ENCODE measurements at places on chromosomes 13 and 19. TPM values are rescaled to one million over a fixed set of nuclear protein-coding genes. Genes with fewer than 3 reads are reported as not detected.

MUC16 gene
- total RNA-seq = not detected

OR10H1 gene
- not detected for total RNA-seq

TEAD2 gene
- not detected for total RNA-seq

MCEMP1 gene
- total RNA-seq = not detected

APOC4 gene
- total RNA-seq = not detected

BEST2 gene
- total RNA-seq = 0.12 TPM

Data from activated T-helper 1 cell treated with anti-CD3 and anti-CD28 coated beads, Interleukin-12 subunit alpha, Interleukin-12 subunit beta, Interleukin-2, Interleukin-4 antibody, amounts not matched to agents 30 ng/mL and 10 ng/mL and 1 ng/mL, durations not matched to agents 14 hours and 24 hours and 36 hours (primary cell).